Transverse colon (tissue), 4 donors: ENCODE measurements at places on chromosomes 6 and 20. TPM values are rescaled to one million over a fixed set of nuclear protein-coding genes. Genes with fewer than 3 reads are reported as not detected.
A peak's percentile ranks its signal among the peaks of the same experiment; 100 is the strongest.

DNA sequence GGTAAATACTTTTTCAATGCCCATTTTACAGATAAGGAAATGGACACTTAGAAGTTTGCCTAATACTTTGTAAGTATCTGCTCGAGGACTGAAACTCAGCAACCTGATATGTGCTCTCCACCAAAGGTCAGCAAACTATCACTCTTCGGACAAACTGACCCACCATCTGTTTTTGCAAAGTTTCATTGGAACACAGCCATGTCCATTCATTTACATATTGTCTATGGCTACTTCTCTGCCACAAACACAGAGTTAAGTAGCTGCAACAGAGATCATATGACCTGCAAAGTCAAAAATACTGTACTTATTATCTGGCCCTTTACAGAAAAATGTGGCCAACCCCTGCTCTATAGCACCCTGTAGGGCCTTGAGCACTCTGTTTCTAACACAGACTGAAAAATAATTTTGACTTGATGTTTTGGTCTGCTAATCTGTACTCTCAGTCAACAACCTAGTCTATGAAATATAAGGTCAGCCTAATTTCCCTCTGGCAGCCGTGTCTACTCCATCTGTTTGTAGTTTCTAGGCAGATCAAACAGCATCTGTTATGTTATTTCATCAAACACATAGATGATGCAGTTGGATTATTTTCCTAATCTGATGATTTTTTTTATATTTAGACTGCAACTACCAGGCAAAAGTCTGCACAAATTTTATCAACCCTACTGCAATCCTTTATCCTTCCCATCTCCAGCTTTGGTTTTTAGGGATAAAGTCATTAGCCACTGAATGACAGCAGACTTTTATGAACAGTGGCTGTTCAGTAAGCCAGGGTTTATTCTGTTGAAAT lies 41.4 kb upstream of the BEND6 start:
- no peak for DNase-seq

GRCh38 chr6:112331306-112331705 lies 15.8 kb upstream of the RFPL4B start:
- DNase-seq, result no peak

DNA sequence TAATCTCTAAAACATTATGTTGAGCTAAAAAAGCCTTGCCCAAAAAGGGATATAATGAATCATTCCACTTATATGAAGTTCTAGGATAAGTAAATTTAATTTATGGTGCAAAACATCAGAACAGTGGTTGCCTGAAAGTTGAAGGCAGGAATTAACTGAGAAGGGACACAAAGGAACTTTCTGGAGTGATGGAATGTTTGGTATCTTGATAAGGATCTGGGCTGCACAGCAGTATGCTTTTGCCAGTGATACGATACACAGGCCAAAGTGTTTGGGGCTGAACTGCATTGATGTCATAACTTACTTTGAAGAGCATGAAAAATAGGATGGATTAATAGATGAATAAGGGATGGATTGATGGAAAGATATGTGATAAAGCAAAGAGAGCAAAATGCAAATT lies 146.1 kb upstream of the LRFN2 start:
- DNase-seq, result no peak

GRCh38 chr6:18350712-18351111 lies 36.4 kb upstream of the RNF144B start:
- no peak for DNase-seq

DNA sequence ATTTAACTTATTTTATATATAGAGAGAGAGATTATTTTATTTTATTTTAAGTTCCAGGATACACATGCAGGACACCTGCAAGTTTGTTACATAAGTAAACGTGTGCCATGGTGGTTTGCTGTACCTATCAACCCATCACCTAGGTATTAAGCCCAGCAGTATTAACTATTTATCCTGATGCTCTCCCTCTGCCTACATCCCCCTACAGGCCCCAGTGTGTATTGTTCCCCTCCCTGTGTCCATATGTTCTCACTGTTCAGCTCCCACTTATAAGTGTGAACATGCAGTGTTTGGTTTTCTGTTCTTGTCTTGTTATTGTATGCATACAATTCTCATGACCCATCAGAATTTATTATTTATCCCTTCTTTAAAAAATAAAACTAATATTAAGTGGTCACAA lies 34.6 kb downstream of the FKBP1C start:
- no peak for DNase-seq

DNA sequence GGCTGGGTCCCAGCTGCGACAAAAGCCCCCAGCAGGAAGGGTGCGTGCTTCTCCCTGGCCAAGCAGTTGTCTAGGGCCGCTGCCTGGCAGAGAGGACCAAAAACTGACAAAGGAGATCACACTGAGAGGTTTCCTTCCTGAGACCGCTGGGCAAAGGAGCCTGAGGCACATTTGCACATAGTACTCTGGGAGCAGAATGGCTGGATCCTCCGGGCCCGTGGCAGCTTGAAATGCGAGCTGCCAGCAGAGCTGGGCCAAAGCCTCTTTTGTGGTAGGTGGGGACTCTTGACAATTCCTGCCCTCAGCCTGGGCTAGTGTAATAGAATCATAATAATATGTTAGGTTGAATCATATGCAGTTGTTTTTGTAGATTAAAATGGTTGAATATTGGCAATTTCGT lies 33.1 kb upstream of the RNF8 start:
- no peak for DNase-seq

- peak; percentile 41 for DNase-seq
Observed at GRCh38 chr6:6315660-6316059, 4.8 kb downstream of the F13A1 start.

HDAC2 gene
- total RNA-seq, result 60.8 TPM
